ENCODE measurements at places on chromosomes 1 and 21.

GRCh38 chr1:90334137-90334536, 339.2 kb downstream of the ZNF326 start:
- no peak for DNase-seq

GRCh38 chr1:114745291-114745690, 12.5 kb downstream of the CSDE1 start:
- no peak for DNase-seq

DNA sequence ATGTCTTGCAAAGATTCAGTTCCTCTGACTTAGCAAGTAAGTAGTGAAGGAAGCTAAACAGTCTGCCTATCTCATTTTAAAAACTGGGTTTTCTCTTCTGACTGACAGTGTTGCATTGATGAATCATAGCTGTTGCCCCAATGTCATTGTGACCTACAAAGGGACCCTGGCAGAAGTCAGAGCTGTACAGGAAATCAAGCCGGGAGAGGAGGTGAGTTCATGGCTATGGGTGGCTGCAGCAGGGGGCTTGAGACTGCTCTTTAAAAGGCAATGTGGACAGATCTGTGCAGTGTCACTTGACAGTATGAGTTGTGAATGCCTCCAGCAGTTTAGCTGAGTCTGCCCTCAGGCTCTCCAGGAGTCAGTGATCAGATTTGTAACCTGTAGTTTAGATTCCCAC, 46.6 kb downstream of the SMYD2 start:
- DNase-seq, result no peak

- DNase-seq, result peak; percentile 15
Measured at GRCh38 chr1:150322310-150322709, 977 bp downstream of the PRPF3 start.

- no peak for DNase-seq
Measured at GRCh38 chr1:154769193-154769895, 100.7 kb downstream of the KCNN3 start.

Data from activated CD4-positive, alpha-beta T cell treated with anti-CD3 and anti-CD28 coated beads for 24 hours (primary cell).